ENCODE measurements at places on chromosomes 12 and 14.

- DNase-seq: no peak
Measured at GRCh38 chr12:121352682-121353018, 439 bp upstream of the ANAPC5 start.

DNA sequence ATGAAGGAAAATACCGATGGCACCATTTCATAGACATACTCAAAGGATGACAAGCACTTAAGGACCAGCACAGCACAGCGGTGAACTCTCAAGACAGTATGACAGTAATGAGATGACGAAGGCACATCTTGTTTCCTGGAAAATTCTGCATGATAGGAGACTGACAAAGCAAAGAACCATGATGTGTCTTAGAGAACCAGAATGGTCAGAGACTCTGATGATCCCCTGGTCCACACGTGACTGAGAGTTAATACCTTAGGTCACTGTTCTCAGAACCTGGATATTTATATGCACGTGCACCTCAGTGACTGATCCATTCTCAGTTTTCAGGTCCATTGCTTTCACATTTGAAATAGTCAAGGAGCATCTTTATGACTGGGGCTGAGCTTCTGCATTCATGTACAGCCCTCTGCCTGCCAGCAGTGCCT lies 35.3 kb downstream of the PROX2 start:
- no peak for DNase-seq

- no peak for DNase-seq
Measured at GRCh38 chr14:102925646-102926045, 3.2 kb downstream of the AMN start.

GRCh38 chr14:86761611-86762010 lies 1231.4 kb downstream of the GALC start:
- DNase-seq: no peak

DNA sequence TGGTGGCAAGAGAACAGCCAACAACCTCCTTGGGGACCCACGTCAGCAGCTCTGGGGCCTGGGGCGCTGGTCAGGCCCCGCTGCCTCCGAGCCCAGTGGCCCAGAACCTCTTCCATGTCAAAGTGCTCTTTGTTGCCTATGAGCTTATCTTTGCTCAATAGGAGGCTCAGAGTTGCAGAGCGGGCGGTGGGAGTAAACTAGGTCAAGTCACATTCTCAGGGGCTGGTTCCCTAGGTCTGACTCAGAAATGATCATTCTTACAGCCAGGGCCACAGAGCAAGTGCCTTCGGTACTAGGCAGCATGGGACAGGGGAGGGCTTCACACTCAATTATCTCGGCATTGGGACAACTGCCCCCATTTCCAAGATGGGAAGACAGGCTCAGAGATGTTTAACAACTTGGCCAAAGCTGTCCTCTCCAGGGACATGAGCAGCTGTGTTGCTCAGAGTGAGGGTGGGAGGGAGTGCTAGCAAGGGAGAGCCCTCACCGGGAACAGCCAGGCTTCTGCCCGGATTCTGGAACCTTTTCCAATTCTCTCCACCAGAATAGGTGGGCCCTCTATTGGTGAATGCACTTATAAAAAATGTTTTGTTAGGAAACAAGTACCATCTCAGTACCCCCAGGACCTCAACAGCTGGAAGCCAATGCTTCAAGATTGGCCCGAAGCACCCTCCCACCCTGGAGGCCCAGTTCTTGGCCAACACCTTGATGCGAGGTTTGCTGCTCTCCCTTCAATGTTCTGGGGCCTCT lies 11.9 kb downstream of the SLC25A29 start:
- no peak for DNase-seq

DNA sequence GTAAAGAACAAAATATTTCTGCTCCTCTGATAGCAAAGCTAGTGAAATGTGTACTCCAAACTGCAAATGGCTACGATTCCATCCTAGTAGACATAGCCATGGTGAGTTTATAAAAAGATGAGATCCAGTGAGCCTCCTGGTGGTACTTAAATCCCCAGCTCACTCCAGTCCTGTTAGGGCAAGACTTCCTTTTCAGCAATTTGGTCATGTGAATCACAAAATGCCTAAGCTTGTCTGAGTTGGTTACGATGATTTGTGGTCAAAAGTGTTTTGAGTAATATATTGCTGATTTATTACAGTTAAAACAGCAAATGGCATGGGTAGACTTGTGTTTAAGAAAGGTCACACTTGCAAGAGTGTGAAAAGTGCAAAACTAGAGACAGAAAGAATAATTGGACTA lies 102.7 kb upstream of the NAV3 start:
- DNase-seq: no peak
